Activated CD4-positive, CD25-positive, alpha-beta regulatory T cell (primary cell): ENCODE measurements at places on chromosomes 2 and 18.

DNA sequence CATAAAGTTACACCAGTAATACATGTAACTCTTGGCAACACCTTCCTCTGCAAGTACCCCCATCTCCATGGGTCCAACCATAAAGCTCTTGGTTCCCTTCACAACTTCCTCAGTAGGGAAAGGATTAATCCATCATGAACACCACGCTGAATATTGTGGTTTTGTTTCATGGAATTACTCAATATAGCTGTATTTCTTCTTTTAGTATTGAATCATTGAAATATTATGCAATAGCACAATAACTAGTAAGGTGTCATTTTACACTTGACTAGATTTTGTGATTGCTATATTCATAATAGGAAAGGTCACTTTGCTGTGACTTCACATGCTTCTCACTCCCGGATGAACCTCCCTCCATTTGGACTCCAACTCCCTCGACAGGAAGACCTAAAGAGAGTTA, 29.7 kb upstream of the PID1 start:
- DNase-seq: no peak

GRCh38 chr18:61749031-61749430, 143.8 kb downstream of the RNF152 start:
- DNase-seq: no peak

DNA sequence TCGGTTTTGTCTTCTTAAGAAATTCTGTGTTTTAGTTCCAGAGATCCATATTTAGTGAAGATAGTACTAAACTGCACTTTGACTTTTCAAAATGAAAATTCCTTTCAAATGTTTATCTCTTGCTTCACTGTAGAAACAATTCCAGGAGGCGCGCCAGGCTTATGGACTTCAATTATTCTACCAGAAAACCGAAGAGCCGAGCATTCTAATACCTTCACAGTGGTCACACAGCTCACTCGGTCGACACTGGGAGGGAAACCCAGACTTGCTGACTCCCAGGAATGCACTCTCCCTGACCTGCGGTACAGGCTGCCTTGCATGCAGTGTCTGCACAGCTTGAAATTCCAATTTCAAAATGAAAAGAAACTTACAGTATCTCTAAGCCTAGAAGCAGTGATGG, 119.9 kb upstream of the PIEZO2 start:
- no peak for DNase-seq

DNA sequence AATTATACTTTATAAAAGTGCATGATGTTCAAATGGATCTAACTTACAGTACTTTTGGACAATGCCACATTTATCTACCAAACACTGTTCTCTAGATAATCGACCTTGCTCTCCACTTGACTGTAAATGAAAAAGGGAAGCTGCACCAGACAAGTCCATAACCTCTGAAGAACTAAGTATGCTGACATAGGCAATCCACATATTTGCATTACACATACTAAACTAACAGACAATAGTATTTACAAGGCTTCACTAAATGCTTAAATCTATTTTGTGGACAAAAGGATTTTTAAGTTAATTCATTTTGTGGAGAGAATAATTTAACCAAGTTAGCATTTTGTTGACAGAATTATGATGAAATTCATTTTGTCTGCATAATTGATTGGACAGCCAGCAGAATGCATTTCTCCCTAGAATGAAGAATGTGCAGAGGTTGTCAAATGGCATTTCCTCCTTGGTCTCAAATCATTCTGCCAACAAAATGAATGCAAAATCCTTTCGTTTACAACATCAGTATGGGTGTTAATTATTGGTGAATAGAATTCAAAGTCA, 520.9 kb downstream of the CPS1 start:
- no peak for DNase-seq

DNA sequence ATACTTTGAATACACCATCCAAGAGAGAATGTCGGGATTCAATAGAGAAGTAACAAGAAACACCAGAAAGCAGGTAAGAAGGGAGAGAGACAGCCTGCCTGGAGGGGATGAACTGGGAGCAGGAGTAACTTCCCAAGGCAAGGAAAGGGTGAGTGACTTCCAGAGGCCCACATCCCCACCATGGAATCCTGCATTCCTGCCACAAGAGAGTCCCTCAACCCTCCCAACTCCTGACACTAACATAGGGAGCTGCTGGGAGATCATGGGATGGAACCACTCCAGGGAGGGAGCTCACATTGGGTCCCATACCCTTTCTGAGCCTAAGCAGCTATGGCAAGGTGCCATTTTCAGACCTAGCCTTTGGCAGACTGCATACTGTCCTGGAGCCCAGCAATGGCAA, 5.5 kb upstream of the TMEM163 start:
- DNase-seq: no peak

DNA sequence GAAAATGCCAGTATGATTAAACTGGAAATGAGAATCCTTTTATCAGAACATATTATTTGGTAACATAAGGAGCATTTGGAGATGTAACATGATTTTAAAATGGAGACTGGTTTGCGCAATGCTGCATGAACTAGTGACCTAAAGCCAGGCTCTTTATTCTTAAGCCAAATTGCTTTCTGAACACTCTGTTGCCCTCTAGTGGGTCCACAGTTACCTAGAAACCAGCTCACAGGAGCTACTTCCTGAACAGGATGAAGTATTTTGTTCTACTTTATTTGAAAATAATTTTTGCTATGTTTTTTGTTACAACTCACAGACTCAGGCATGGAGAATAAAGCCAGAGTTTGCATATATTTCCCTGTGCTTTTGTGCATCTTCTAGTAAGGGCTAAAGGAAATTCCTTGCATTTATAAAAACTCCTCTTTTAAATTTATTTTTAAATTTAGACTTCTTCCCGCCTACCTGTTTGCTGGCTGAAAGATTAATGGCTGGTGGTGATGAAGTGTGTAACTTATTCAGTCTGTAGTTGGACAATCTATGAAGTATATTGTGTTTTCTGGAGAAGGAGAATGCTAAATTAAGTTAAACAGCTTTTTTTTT, 146.7 kb downstream of the PARD3B start:
- no peak for DNase-seq

GRCh38 chr18:57073501-57074187, 73.2 kb upstream of the BOD1L2 start:
- DNase-seq: no peak

DNA sequence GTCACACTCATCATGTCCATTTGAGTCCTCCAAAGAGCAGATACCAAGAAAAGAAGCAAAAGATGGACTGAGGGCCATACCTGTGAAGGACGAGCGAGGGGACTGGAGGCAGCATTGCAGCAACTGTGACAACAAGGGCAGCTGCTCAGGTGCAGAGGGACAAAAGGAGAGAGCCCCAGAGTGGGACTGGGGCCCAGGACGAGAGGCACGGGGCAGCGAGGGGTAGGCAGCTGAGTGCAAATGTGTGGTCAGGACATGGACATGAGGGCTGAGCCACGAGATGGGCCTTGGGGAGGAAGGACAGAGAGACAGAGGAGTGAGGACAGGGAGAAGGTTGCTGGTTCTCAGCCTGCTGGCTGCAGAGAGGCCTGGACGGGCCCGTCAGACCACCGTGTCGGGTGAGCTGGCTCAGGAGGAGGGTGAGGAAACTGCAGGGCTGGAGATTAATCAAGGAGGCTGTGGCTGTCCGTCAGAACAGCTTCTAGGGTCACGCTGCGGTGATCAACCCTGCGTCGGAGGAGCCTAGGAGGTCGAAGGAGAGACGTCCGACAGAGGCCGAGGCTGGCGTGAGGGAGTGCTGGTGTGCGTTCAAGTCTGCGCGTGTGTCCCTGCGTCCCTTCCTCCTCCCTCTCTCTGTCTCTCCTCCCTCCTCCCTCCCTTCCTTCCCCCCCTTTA, 206.8 kb upstream of the HDAC4 start:
- no peak for DNase-seq

GRCh38 chr2:37080266-37080665, 3.9 kb downstream of the HEATR5B start:
- no peak for DNase-seq

- no peak for DNase-seq
Observed at GRCh38 chr2:120220756-120221155, 2.4 kb downstream of the TMEM185B start.
